ENCODE measurements at places on chromosomes 5 and 9.

GRCh38 chr5:90488791-90489190 is 14.1 kb downstream of the POLR3G start:
- no peak for DNase-seq

DNA sequence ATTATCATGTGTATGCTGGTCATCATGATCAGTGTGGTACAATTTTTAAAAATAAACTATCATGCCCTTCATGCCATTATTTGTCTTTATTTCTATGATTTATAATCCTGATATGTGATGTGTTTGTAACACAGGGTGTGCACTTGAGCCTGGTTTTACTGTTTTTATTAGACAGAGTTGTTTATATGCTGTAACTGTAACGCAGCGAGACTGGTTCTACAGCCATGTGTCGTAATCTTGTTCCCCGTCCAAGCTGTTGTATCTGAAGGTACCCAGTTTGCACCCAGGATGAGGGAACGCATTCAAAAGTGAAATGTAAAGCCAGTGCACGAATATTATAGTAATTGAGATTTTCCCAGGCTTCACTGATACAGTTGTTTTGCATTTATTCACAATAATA is 28.2 kb downstream of the SNX18 start:
- no peak for DNase-seq

DNA sequence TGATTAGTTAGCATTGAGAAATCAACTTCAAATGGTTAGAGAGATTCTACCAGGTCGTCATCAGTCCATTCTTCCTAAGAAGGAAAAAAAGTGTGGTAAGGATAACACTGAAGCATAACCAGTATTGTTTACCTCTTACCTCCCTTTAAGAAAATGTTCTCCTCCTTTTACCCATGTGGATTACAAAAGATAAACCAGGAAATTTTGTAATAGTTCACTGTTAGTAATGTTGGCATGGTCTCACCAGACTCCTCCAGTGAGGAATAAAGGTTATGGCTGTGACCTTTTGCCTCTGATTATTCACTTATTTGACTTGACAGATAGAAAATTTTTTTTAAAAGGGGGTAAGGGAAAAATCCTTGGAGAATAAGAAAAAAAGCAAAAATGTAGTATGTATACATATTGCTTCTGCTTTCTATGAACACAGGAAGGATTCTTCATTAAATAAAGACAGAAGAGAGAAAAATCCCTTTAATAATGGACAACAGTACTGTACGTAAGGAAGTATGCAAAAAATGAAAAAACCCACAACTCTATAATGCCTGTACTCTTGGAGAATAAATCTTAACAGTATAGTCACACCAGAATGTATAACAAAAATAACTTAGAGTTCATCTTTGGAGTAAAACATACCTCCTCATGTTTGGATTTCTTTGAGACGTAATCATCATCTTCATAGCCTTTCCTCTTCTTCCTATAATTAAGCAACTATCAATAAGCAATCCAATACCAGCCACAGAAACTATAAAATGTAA is 18.1 kb downstream of the CCNH start:
- DNase-seq: no peak

DNA sequence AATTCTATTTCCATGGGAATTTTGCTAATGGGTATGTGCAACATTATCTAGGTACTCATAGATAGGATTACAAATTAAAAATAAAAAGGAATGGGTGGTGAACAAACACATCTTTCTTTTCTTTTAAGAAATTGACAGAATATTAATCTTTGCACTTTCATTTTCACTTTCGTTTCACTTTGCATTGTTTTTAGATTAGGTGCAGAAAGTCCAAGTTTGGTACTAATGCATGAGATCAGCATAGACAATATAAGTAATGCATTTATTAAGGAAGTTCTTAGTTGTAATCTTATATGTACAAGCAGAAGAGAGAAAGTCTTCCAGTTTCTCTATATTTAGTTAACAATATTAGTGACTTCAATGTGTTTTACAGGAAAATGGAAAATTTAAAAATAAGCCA is 196.5 kb downstream of the COMMD10 start:
- DNase-seq: no peak

- no peak for DNase-seq
Measured at GRCh38 chr5:160846642-160847041, 5.4 kb downstream of the ATP10B start.

- no peak for DNase-seq
Measured at GRCh38 chr9:23426144-23426543, 399.9 kb downstream of the ELAVL2 start.

GRCh38 chr5:26034813-26035212 is 1003.6 kb downstream of the CDH9 start:
- no peak for DNase-seq

DNA sequence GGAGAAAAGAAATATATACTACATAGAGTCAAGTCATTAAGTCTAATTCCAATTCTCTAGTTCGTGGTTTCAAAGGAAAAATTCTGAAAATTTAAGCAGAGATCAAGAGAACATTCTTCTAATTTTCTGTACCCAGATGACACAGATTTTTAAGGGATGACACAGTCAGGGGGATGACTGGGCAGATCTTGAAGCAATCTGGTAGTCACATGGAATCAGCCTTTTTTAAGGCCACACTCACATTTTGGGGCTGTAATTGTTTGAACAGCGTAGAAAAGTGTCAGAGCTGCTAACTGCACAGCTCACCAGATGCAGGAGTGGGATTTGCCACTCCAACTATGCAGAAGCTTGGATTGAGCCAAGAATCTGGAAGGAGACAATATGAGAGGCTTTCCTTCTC is 20.4 kb downstream of the PDE4D start:
- DNase-seq: no peak

- no peak for DNase-seq
Measured at GRCh38 chr5:141969783-141970771, 1.2 kb downstream of the RNF14 start.

DNA sequence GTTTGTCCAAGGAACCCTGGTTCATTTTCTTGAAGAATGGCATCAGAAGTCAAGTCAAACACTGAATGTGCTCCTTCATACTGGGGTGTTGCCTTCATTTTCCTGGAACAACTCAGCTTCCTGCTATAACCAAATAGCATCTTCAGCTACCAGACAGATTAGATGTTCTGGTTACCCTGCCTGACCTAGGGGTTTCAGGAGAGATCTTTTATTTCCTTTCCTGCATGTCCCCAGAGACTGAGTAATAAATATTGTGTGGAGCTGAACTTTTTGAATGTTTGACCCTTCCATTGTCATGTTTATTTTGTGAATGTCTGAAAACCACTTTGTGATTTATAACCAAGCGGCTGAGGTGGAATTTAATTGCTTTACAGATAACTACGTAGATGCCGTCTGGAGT is 147.1 kb downstream of the IRX1 start:
- DNase-seq: no peak

- DNase-seq: no peak
Measured at GRCh38 chr9:80223897-80224296, 652.1 kb downstream of the TLE4 start.

GRCh38 chr5:53418826-53419658 is 61.4 kb upstream of the FST start:
- DNase-seq: no peak

DNA sequence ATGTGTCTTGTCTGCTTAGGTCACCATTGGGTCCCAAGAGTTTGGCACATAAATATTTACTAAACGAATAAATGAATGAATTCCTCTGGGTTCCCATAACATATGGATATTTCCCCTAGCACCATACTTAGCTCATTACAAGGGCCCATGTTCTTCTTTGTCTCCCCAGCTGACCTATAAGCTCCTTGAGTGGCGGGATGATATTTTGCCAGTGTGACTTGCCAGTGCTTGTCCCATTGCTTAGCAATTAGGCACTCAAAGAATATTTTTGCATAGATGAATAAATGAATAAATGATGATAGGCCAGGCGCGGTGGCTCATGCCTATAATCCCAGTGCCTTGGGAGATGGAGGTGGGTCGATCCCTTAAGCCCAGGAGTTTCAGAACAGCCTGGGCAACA is 16.9 kb upstream of the CTNNA1 start:
- no peak for DNase-seq

DNA sequence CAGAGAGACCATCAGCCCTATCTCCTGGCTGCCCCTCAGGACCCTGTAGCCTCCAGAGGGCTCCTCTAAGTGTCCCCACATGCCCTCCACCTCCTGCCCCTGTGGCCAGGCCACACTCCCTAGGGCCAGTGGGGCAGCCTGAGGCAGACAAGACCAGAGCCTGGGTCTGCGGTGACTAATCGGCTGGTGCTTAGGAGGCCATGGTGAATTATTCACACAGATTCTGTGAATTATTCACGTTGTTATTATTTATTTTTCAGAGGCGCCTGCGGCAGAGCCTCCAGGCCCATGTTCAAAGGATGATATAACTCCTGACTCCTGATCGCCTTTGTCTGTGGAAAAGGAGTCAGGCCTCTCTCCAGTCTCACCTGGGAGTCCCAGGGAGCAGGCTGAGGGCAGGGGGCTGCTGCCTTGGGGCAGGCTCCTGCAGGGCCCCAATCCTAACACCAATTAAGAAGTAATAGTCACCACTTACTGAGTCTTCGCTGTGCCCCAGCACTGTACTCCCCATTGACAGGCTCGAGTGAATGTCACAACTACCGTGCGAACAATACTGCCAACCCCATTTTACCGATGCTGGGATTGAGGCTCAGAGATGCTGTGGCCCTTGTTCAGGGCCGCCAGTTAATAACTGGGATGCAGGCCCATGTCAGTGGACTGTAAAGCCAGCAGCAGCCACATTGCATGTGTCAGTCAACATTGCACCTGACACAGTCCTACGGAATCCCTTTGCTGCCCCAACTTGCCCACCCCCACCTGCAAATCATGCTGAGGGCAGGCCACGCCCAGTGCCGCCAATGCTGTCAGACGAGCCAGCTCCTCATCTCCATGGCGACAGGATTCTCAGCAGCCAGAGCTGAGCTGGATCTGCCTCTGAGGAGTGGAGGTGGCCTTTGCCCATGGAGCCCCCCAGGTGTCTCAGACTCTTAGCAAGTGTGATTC is 94.9 kb downstream of the PCDH1 start:
- no peak for DNase-seq

GRCh38 chr9:130345897-130346385 is 80.4 kb downstream of the HMCN2 start:
- DNase-seq: no peak

GRCh38 chr9:137685035-137685740 is 66.4 kb downstream of the EHMT1 start:
- DNase-seq: no peak

GRCh38 chr9:69970001-69970533 is 73.6 kb upstream of the MAMDC2 start:
- DNase-seq: no peak

DNA sequence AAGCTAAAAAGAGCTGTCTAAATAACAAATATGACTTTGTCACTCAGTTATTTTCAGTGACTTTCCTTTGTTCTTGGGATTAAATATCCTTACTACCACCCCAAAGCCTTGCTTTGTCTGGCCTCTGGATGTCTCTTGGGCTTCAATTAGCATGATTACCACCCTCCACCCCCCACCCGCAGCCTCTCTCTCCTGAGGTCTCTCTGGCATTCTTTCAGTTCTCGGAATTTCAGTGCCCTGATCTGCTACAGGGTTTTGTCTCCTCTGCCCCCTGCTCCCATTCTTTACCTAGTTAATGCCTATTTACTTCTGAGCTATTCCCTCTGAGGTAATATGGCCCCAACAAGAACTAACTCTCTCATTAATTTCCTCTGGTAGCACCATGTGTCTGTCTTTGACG is 376.4 kb downstream of the DEPDC1B start:
- no peak for DNase-seq

DNA sequence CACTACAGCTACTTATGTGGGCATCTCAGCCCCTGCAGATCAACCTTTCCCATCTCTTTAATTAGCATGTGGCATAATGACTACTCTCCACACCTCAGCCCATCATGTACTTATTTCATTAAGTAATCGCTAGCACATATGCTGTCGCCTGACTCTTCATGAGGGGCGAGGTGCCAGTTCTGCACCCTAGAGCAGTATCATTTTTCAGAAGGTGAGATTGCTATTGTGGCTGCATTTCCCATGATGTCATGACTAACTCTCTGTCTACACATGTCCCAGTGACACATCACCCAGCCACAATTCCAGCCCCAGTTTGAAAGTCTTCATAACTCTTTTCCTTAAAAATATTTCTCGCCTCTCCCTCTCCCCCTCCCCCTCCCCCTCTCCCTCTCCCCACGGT is 7.6 kb upstream of the F2RL1 start:
- no peak for DNase-seq

DNA sequence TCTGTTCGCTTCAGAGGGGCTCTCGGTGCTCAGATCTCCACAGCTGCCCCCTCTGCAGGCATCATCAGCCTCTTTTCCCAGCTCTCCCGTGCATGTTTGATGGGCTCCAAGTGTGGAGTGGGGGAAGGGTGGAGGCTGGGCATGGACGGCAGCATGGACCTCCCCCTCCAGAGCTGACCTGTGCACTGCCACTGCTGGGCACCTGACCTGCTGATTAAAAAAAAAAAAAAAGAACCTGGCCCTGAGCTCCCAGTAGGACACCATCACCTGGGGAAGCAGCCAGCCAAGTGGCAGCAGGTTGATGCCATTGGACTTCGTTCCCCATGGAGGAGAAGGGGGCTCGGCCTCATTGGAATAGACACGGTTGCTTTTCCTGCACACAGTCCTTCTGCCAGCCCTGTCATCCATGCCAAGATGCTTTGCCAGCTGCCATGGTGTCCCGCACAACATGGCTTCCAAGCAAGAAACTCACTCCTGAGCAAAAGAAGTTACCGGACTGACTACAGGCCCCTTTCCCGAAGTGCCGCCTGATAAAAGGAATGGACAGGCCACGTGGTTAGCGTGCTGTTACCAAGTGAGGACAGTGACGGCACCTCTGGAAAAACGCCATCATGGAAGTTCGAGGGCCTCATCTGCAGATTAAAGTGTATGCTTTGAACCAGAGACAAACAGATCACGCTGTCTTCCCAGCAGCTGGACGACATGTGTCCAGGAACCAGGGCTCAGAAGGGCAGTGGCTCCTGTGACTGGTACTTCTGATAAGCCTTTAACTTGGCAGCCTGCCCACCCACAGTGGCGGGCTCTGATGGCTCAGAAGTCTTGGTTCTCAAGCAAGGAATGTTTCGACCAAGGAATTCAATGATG is 14.7 kb upstream of the BRD3OS start:
- DNase-seq: no peak

DNA sequence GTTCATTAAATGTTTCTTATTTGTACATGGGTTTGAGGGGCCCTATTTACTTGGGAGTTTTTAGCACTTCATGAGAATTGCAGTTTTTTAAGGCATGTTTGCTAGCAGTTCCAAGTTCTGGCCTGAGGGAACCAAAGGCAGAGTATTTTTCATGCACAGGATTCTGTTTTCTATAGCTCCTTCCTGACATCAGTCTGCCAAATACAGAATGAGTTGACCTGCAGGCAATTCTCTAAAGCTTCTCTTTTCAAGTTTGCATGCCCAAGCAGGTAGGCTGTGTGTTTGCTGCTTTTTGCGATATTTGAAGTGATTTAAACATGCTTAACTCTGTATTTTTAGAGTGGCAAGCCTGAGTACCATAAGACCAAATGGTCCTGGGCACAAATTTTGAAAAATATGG is 75.8 kb downstream of the AOPEP start:
- DNase-seq: no peak

- DNase-seq: no peak
Measured at GRCh38 chr9:133813749-133814585, 75.8 kb upstream of the SARDH start.

Data from activated CD4-positive, alpha-beta T cell treated with anti-CD3 and anti-CD28 coated beads for 1 hour (primary cell).